Prostate gland (tissue), 2 donors: ENCODE measurements at places on chromosomes 3 and 15.

GRCh38 chr3:155853214-155854140 lies 750 bp downstream of the SLC33A1 start:
- peak; percentile 8 for DNase-seq

DNA sequence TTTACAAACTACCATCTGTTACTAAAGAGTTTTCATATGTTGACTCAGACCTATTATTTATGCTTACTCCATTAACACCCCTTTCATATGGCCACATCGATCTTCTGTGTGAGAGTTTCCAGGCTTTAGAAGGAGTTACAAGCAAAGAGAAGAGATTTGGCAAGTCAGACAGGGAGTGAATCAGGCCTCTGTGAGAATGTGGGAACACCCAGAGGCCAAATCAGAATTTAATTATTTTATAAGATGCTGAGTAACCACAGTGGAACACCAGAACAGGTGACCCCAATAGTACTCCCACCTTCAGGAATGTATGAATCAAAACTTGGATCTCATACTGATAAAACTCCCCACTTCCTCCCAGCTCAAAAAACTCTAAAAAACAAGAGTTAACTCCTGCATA lies 42.0 kb downstream of the IFT57 start:
- no peak for DNase-seq

GRCh38 chr3:83195243-83195642 lies 1433.8 kb upstream of the GBE1 start:
- no peak for DNase-seq

DNA sequence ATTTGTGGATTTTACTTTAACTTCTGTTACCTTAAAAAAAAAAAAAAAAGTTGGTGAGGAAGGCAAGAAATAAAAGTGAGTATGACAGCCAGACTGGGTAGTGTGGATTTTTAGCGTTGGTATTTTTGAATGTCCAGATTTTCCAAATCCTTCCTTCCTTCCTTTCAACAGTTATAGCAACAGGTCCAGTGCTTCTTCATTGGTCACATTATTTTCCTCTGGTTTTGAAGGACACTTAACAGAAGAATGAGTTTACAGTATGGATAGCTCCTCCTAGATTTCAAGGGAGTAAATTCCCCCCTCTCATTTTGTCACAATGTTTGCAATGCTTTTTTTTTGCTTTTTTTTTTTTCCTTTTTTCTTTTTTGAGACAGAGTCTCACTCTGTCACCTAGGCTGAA lies 6.4 kb downstream of the MAPKBP1 start:
- DNase-seq = no peak

- no peak for DNase-seq
Measured at GRCh38 chr3:46748170-46748569, 30.5 kb upstream of the PRSS50 start.

DNA sequence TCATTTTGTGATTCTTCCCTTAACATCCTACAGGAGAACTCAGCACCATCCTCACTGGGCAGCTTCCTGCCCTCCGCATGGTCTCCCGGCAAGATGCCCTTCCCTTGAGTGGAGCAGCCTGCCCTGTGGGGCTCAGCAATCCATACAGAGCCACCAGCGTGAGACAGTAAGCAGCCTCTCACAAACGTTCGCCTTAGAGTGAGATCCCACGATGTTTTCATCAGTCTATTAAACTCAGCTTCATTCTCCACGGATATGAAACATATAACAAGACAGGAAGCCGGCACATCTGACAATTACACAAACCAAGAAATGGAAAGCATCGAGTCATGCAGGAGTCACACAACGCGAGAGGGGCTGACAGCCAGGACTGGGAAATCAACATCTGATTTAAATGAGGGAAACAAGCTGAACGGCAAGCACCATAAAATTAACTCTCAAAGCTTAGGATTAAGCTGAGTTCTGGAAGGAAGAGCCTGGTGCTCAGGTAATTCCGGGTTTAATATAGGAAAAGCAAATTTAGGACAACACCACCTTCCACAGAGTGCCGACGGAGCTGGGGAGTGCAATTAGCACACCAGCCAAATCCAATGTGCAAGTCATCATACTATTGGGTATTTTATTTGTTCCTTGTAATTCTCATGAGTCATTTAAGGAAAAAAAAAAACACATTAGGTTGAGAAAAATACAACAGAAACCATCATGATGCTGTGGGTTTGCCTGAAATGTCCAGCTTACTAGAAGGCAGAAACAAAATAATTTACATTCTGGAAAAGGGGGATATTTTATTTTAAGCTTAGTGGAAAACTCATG lies 272.0 kb downstream of the OCA2 start:
- no peak for DNase-seq

DNA sequence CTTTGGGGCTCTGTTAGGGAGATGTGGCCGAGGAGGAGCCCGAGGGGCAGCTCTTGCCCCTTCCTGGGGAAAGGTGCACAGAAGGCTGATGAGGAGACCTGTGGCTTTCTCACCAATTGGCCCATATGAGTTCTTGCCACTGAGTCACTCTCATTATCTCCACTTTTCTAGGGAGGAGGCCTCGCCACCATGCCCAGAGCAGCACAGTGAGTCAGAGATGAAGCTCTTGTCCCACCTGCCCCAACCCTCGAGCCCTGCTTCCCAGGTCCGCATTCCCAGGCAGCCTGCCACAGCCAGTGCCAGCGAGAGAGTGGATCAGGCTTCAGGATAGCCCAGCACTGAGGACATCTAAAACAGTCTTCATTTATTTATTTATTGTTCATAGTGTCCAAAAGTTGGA lies 53.5 kb downstream of the AMOTL2 start:
- DNase-seq = no peak

- no peak for DNase-seq
Measured at GRCh38 chr15:91908391-91908790, 54.9 kb downstream of the SLCO3A1 start.
